ENCODE measurements at places on chromosomes 13 and 19. TPM values are rescaled to one million over a fixed set of nuclear protein-coding genes. Genes with fewer than 3 reads are reported as not detected.

GRCh38 chr13:89514534-89515312 is 1832.8 kb upstream of the MIR17HG start:
- no peak for DNase-seq

WDR88 gene
- polyA plus RNA-seq, result 0.83 TPM

- no peak for DNase-seq
Measured at GRCh38 chr13:74622284-74622683, 488.1 kb upstream of the KLF12 start.

GRCh38 chr13:59801107-59801880 is 362.4 kb downstream of the DIAPH3 start:
- no peak for DNase-seq

- no peak for DNase-seq
Measured at GRCh38 chr19:15126131-15126910, 19.1 kb downstream of the SYDE1 start.

GRCh38 chr13:87754097-87754496 is 82.9 kb downstream of the SLITRK5 start:
- DNase-seq, result no peak
